ENCODE measurements at places on chromosomes 2 and 18. TPM values are rescaled to one million over a fixed set of nuclear protein-coding genes. Genes with fewer than 3 reads are reported as not detected.
A peak's percentile ranks its signal among the peaks of the same experiment; 100 is the strongest.

GRCh38 chr2:241788135-241788534 is 11.5 kb downstream of the GAL3ST2 start:
- no peaks in the 10 kb centered on the region for H3K4me1 ChIP-seq
- H3K27me3 ChIP-seq = no peaks in the 10 kb centered on the region
- DNase-seq = no peak
- H3K27ac ChIP-seq = no peak overlapping the region

GRCh38 chr2:6876309-6876708 is 1.3 kb upstream of the RSAD2 start:
- DNase-seq = no peak
- H3K36me3 ChIP-seq = no peaks in the 10 kb centered on the region
- H3K27ac ChIP-seq = no peak overlapping the region
- no peaks in the 10 kb centered on the region for H3K27me3 ChIP-seq
- H3K4me3 ChIP-seq = no peak overlapping the region

DNA sequence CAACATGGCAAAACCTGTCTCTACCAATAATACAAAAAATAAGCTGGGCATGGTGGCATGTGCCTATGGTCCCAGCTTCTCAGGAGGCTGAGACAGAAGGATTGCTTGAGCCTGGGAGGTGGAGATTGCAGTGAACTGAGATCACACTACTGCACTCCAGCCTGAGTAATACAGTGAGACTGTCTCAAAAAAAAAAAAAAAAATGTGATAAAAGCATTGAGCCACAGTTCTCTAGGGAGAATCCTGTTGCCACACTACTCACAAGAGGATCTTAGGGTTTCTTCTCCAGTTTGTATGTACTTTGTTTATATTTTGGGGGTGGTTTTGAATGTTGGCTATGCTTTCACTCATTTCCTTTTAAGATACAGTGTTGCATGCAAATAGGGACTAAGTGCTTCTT is 62.0 kb downstream of the TMEM185B start:
- H3K27me3 ChIP-seq = no peaks in the 10 kb centered on the region
- H3K36me3 ChIP-seq = no peaks in the 10 kb centered on the region
- H3K4me3 ChIP-seq = no peak overlapping the region
- H3K4me1 ChIP-seq = no peaks in the 10 kb centered on the region

GRCh38 chr18:31050635-31051034 is 8.1 kb upstream of the DSC3 start:
- H3K27me3 ChIP-seq = no peaks in the 10 kb centered on the region
- no peak overlapping the region for H3K4me3 ChIP-seq
- DNase-seq = no peak
- H3K36me3 ChIP-seq = no peaks in the 10 kb centered on the region
- no peak overlapping the region for H3K27ac ChIP-seq

GRCh38 chr18:76757335-76757734 is 65.0 kb upstream of the ZNF236 start:
- no peaks in the 10 kb centered on the region for H3K4me1 ChIP-seq
- no peaks in the 10 kb centered on the region for H3K27me3 ChIP-seq
- H3K4me3 ChIP-seq = no peak overlapping the region
- no peak overlapping the region for H3K27ac ChIP-seq
- H3K36me3 ChIP-seq = no peaks in the 10 kb centered on the region

DNA sequence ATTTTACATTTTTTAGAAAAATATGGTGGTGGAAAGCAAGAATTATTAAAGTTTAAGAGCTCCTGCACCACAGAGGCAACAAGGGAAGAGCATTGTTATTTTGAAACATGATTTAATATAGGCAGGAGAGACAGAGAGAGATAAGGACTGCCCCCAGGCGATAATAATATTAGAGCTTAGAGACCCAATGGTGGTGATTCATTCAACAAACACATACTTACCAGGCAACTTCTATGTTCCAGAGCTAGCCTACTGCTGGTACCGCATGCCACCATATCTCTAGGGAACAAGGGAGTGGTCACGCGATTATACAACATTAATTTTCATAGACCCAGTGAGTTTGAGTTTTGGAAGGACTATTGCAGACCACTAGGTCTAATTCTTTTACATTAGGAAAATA is 327.8 kb upstream of the SOX11 start:
- H3K36me3 ChIP-seq = no peaks in the 10 kb centered on the region
- no peak overlapping the region for H3K4me3 ChIP-seq
- H3K27me3 ChIP-seq = no peaks in the 10 kb centered on the region
- H3K27ac ChIP-seq = no peak overlapping the region
- no peaks in the 10 kb centered on the region for H3K4me1 ChIP-seq
- DNase-seq = no peak

The CYP1B1 gene
- 94.1 TPM for total RNA-seq

GRCh38 chr18:79339094-79339908 is 56.4 kb upstream of the NFATC1 start:
- peaks cover 1% of the 10 kb centered on the region for H3K36me3 ChIP-seq
- H3K27me3 ChIP-seq = no peaks in the 10 kb centered on the region
- DNase-seq = no peak
- no peak overlapping the region for H3K4me3 ChIP-seq
- no peaks in the 10 kb centered on the region for H3K4me1 ChIP-seq

The SP110 gene
- total RNA-seq = 7.2 TPM

- no peaks in the 10 kb centered on the region for H3K4me1 ChIP-seq
- no peak overlapping the region for H3K27ac ChIP-seq
- H3K27me3 ChIP-seq = no peaks in the 10 kb centered on the region
- H3K4me3 ChIP-seq = no peak overlapping the region
- no peaks in the 10 kb centered on the region for H3K36me3 ChIP-seq
- DNase-seq = no peak
Measured at GRCh38 chr2:213181712-213182111, 30.3 kb upstream of the IKZF2 start.

- H3K4me1 ChIP-seq = peaks cover 2% of the 10 kb centered on the region
- H3K4me3 ChIP-seq = no peak overlapping the region
- H3K27ac ChIP-seq = no peak overlapping the region
- no peak for DNase-seq
Measured at GRCh38 chr2:71468279-71469015, 15.1 kb downstream of the DYSF start.

DNA sequence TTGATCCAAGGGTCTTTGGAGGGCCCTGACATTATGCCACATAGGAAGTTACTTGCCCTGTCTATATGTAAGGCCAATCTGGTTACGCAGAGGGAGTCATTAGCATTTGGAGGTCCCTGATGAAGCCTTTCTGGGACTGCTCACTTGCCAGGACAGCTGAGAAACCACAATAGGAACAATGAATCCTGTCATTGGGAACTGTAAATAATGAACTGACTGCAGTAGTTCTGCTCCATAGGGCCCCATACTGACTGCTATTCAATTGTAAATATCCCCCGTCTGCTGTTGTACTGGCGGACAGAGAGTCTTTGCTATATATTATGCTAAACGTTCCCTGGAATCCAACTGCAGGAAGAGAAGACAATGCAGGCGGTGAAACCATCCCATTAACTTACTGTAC is 149.4 kb upstream of the DCC start:
- no peaks in the 10 kb centered on the region for H3K27me3 ChIP-seq
- H3K36me3 ChIP-seq = no peaks in the 10 kb centered on the region
- DNase-seq = no peak

DNA sequence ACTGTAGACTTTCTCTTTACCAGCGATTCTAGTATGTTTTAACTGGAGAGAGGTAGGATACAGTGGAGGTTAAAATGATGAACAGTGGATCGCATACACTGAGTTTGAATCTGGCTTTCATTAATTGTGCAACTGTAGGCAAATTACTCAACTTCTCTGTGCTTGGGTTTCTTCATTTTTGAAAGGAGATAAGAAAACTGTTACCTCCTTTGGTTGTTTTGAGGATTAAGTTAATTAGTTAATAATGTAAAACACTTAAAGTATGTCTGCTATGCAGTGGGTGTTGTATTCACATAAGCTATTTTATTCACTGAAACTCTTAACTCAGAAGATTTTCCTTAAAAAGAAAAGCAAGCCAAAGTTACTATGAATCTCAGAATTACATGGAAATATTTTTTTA is 111.8 kb upstream of the CYP20A1 start:
- no peak for DNase-seq
- no peaks in the 10 kb centered on the region for H3K36me3 ChIP-seq

- H3K27ac ChIP-seq = no peak overlapping the region
- H3K27me3 ChIP-seq = no peaks in the 10 kb centered on the region
- no peak overlapping the region for H3K4me3 ChIP-seq
Measured at GRCh38 chr18:45730832-45731575, 7.0 kb downstream of the SLC14A1 start.

GRCh38 chr2:182144041-182144775 is 158.6 kb downstream of the PPP1R1C start:
- H3K4me3 ChIP-seq = no peak overlapping the region
- H3K4me1 ChIP-seq = no peaks in the 10 kb centered on the region
- no peak overlapping the region for H3K27ac ChIP-seq
- DNase-seq = no peak

- H3K27ac ChIP-seq = no peak overlapping the region
- H3K4me1 ChIP-seq = no peaks in the 10 kb centered on the region
- DNase-seq = no peak
Measured at GRCh38 chr18:37497853-37498518, 67.6 kb downstream of the CELF4 start.

GRCh38 chr18:61651145-61651879 is 241.5 kb downstream of the RNF152 start:
- H3K36me3 ChIP-seq = no peaks in the 10 kb centered on the region
- no peaks in the 10 kb centered on the region for H3K27me3 ChIP-seq
- DNase-seq = no peak

The INPP5D gene
- 0.51 TPM for total RNA-seq

- H3K36me3 ChIP-seq = no peaks in the 10 kb centered on the region
- no peak for DNase-seq
- no peak overlapping the region for H3K27ac ChIP-seq
- peaks cover 5% of the 10 kb centered on the region for H3K27me3 ChIP-seq
- H3K4me1 ChIP-seq = no peaks in the 10 kb centered on the region
Measured at GRCh38 chr2:71154798-71155197, 24.4 kb downstream of the MPHOSPH10 start.

The CCDC121 gene
- 2.0 TPM for total RNA-seq

DNA sequence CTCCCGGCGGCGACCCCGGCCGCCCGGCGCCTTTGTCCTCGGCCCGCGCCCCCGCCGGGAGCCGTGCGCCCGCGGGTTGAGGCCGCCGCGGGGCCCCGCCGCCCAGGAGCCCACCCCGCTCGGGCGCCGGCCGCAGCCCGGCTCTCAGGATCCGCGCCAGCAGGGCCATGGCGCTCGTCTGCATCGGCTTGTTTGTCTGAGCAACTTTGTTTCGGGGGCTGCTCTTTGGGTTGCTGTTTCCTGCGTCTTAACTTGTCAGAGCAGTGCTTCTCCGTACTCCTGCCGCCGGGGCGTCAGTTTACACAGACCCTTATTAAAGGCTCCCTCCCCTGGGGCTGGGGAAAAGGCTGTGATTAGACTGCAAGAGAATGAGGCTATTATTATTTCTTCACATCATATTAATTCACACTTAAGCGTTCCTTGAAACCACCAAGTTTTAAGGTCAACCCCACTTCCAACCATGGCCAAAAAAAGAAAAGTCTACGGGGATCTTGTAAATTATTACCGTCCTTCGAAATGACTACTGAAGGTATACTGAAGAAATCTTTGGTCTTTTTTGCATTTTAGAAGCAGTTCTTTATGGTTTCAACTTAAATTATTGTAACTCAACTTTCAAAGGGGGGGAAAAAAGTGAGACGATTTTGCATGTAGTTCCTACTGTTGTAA is at the start of gene CYP27C1:
TSS of gene CYP27C1 (minus strand) at position 198 of the 666 bp plus-strand sequence. CDS start at position 169, 29 bp downstream.
- no peaks in the 10 kb centered on the region for H3K4me1 ChIP-seq
- peaks cover 49% of the 10 kb centered on the region for H3K27me3 ChIP-seq
- H3K4me3 ChIP-seq = peak within 1 kb of the TSS; percentile 43
- H3K27ac ChIP-seq = no peak within 1 kb of the TSS

DNA sequence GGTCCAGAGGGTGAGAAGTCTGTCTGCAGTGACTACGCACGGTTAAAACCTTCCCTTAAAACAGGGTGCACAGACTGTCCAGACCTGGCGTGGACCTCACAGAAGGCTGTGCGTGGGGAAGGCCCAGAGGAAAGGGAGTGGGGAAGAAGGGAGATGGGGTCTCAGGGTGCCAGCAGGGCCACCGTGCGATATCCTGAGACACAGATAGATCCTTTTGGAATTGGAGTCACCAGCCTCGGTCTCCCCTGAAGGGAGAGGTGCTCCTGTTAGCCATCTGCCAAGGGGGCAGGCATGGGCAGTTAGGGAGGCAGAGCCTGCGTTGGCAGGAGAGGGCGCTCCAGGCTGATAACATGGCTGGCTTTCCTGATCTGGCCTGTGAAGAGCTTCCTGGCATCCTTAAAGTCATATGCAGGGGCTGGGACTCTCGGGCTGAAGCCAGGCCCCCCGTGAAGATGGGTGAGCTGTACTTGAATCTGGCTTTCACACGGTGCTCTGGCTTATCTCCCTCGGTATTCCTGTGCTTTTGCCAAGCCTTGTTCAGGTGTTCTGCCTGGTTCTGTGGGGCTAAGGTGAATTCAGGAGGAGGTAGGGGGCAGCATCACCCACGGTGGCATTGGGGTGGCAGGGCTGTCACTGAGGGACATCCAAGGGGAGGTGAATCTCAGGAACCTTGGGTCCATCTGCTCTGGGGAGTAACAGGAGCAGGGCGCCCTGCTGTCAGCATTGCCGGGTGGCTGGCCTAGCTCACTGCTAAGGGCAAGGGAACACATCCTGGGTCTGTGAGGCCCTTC is 107.2 kb upstream of the SMAD2 start:
- no peak overlapping the region for H3K27ac ChIP-seq
- no peaks in the 10 kb centered on the region for H3K36me3 ChIP-seq

The GATA6 gene
- 10.0 TPM for total RNA-seq

- H3K36me3 ChIP-seq = no peaks in the 10 kb centered on the region
- H3K4me3 ChIP-seq = no peak overlapping the region
- H3K27me3 ChIP-seq = no peaks in the 10 kb centered on the region
Measured at GRCh38 chr2:119280680-119281079, 57.0 kb downstream of the STEAP3 start.

DNA sequence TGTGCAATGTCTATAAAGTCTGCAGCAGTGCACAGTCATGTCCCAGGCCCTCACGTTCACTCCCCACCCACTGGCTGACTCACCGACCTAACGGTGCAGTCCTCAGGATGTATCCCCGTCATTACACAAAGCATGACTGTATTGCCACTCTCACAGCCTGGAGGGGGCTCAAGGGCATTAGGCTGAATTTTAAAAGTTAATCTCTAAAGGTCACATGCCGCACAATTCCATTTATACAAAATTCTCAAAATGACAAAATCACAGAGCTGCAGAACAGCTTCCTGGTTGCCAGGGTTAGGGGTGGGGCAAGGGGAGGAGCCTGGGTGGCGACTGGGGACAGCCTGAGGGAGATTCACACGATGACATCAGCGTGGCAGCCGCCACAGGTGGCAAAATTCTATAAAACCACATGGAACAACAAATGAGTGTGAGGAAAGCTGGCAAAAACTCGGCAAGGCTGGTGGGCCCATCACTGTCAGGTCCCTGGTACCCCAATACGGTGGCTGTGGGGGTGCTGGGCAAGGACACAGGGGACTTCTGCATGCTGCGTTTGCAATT is 97.6 kb downstream of the NDUFA10 start:
- H3K36me3 ChIP-seq = no peaks in the 10 kb centered on the region
- H3K4me1 ChIP-seq = no peaks in the 10 kb centered on the region
- no peak overlapping the region for H3K27ac ChIP-seq
- no peak overlapping the region for H3K4me3 ChIP-seq
- no peaks in the 10 kb centered on the region for H3K27me3 ChIP-seq

The INHBB gene
- total RNA-seq = not detected
